Myocyte (in vitro differentiated cells): ENCODE measurements at places on chromosomes 5 and 9. TPM values are rescaled to one million over a fixed set of nuclear protein-coding genes. Genes with fewer than 3 reads are reported as not detected.

DNA sequence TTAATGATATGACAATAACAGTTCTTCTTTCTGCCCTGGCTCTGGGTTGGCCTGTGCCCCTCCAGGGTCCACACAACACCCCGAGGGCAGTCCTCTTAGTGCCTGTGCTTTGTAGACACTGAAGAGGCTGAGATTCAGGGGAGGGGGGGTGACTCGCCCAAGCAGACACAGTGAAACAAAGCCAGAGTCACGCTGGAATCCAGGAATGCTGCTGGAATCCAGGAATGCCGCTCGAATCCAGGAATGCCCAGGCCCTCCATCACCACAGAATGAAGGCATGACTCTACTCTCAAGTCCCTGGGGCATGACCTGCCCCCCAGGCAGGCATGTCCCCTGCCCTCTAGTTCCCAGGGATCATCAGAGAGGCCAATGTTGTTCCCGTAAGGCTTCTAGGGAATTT is 73.1 kb downstream of the LRSAM1 start:
- DNase-seq = peak; percentile 84

Gene REEP2
- 6.4 and 9.1 TPM in 2 replicates for total RNA-seq

DNA sequence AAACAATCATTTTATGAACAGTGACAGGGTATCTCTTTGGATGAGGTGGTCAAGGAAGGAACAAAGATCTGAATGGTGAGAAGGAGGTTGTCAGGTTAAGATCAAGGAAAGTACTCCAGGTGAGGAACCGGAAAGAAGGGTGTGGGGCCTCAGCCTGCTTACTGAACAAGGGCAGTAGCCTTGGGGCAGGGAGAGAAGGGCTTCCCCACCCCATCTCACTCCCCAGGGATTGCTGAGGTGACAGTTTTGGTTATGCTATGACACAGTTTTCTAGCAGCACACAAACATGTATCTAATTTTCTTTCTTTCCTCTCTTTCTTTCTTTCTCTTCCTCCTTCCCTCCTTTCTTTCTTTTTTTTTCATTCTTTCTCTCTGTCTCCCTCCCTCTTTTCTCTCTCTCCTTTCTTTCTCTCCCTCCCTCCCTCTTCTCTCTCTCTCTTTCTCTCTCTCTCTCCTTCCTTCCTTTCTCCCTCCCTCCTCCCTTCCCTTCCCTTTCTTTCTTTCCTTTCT is 4.1 kb upstream of the HDHD3 start:
- no peak for DNase-seq

Gene CCDC192
- not detected in 2 replicates for total RNA-seq

DNA sequence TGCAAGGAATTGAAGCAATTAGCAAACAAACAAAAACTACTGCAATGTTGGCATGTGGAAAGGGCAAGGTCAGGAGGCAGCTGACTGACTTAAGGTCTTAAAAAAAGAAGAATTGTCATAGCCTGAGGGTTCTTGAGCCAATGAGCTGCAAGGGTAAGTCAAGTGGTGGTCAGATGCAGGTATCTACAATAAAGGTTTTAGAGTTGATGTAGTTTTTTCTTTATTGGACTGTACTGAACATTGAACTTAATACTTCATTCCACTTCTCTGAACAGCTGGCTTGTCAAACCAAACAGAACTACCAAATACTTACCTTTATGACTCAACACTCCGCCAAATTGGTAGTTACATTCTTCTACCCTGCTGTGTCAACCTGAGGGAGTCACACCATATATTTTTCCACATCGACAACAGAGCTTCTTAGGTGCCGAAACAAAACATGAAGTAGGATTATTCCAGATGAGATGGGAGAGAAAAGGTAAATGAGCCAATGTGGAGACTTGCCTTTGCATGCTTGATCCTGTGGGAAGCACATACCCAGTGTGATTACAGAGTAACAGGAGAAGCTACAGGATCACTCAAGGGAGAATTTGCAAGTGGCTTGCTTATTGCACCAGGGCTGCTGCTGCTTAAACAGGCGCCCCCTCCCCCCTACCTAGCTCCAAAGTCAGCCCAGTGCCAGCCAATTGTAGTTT is 35.3 kb downstream of the EQTN start:
- no peak for DNase-seq

DNA sequence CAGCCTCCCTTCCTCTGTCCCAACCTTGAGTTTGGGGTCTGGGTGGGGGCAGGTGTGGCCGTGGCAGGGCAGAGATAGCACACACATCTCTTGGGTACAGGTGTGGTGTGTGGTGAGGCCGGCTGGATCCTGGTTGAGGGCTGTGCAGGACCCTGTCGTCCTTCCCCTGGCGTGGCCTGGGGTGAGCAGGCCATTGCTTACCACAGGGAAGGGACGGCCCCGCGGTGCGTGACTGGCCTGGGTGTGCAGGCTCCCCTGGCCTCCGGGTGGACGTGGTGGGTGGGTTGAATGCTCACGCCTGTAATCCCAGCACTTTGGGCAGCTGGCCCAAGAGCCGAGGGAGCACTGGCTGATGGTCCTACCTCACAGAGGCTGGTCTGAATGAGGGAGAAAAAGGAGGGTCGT is 1.2 kb downstream of the ARRDC1 start:
- no peak for DNase-seq

GRCh38 chr5:175854231-175855040 is 16.9 kb upstream of the CPLX2 start:
- DNase-seq = no peak
